ENCODE measurements at places on chromosomes 13 and 19.

- no peak for DNase-seq
Observed at GRCh38 chr13:91169321-91170050, 178.0 kb upstream of the MIR17HG start.

- no peak for DNase-seq
Observed at GRCh38 chr13:74641586-74641985, 507.4 kb upstream of the KLF12 start.

DNA sequence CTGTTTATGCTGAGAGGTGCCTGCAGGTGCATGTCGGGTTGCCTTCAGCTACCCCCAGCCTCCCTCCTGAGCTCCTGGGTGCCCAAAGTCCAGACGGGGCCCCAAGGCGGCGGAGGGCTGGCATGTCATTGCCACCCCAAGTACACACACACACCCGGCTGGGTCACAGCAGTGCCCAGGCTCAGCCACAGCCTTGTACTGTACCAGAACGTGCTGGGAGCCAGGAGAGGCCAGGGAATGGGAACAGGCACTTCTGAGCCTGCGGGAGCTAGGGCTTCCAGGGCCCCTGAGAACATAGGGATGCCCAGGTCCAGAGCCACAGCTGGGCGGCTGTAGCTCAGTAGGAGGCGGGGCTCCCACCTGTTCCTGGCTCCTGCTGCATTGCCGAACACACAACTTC, 51.0 kb upstream of the MAB21L1 start:
- DNase-seq: no peak

DNA sequence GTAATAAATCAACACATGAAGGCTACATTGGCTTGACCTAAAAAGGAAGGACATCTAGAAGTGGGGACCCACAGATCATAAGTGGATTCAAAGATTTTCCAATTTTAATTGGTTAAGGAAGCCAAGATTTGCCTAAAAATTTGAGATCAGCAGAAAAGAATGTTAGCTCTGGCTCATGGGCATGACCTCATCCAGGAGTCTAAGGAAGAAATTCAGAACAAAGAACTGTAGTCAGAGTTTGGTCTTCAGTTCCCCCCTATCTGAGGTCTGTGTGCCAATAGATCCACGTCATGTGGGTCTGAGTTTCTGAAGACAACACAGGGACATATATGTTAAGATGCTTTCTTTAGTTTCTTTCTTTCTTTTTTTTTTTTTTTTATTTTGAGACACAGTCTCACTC, 648.8 kb upstream of the SPRY2 start:
- no peak for DNase-seq

DNA sequence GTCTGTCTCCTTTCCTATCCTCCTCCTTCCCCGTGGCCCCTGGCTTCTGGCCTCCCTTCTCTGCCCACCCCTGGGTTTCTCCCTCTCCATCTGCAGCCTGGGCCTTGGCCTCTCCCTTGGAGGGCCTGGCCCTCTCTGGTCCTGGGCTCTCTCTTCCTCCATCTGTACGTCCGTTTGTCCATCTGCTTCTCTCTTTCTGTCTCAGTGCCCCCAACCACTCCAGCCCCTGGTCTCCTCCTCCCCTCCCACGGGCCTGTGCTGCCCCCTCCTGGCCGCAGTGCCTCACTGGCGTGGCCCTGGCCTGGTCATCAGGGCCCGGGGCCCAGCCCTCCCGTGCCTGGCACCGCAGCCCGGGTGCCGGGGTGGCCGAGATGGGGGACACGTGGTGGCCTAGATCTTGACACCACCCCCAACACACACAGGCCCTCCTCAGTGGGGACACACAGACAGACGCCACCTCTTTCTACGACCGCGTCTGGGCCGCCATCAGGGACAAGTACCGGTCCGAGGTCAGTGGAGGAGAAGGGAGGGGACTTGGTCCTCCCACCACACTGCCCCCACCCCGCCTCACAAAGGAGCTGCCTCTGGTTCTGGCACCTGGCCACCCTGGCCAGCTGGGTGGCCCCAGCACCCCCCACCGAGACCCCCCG, 11.3 kb downstream of the PRKCSH start:
- no peak for DNase-seq

DNA sequence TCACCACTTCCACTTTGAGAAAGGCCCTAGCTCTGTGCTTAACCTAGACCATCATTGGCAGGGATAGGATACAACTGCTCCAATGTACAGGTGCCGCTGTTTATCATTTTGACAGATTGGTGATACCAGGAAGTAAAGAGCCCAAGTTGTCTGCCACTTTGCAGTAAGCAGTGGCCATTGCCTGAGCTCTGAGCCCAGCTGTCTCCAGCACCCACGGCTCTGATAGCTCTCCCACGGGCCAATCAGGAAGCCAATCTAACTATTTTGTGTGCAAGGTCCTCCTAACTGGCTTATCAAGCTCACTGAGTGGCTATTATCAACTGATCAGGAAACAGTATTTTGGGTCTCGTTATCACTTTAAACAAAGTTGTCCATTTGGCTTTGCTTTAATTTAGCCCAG, 181.1 kb downstream of the DCT start:
- no peak for DNase-seq

GRCh38 chr13:101230271-101230890, 185.9 kb downstream of the NALCN start:
- no peak for DNase-seq

DNA sequence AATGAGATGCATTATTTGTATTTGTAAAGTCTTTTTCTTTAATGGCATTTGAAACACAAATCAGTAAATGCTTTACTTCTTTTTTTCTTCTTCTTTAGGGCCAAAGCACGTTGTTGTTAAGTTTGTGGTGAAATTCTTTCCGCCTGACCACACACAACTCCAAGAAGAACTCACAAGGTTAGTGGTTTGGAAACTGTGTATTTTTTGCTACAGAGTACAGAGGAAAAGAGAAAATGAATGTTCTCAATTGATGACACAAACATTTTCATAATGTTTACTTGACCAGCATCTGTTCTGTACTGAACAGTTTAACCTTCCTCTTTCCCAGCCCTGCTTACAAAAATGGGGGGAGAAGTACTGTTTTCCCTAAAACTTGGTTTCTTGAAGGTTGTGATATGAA, 190.9 kb upstream of the RNF113B start:
- DNase-seq: no peak

DNA sequence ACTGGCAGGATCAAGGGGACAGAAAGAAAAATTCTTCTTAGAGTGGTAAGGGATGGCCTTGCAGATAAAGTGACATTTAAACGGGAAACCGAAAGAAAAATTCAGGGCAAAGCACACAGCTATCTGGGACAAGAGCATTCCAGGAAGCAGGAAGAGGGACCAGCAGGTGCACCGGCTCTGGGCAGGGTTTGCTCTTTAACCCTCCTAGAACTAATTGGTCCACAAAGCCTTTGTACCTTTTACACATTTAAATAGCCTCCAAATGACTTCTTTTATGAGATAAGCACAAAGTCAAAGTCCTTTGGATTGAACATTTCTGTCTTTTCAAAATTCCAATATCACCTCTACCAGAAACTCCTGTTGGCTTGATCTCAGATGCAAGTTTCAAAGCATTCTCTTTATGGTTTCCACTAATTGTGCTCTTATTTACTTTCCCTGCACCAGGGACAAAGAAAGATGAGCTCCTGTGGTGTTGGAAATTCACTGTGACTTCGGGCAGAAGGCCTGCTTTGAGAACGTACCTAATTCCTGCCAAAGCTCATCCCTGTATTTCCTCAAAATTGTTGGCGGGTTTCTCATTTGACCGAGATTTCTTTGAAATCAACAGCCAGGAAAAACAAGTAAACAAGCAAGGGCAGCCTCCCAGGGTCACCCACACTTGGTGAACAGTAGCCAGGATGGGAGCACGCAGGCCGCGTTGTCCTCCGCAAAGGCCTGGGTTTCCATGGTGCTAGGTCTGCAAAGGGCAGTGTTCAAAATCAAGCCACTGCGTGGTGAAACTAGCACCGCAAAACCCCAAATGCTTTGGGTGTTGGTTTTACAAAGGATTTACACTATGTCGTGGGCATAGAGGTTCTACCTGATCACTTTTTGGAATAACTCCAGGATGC, 98.6 kb downstream of the IRS2 start:
- DNase-seq: no peak

DNA sequence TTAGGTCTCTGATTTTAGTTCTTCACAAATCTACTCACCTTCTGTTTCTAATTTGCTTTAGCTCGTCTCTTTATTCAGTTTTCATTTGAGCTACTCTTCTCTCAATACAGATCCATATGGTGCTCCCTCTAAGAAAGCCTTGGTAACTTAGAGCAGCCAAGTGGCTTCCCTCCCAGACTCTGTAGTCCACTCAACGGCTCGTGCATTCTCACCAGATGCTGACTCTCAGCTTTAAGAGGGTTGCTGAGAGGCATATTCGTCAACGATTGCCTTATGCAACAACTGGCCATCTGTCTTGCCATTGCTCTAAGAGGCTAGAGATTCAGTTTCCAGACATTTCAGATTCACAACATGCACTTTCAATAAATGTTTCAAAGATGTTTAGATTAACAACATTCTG, 785.8 kb upstream of the SLC10A2 start:
- no peak for DNase-seq

DNA sequence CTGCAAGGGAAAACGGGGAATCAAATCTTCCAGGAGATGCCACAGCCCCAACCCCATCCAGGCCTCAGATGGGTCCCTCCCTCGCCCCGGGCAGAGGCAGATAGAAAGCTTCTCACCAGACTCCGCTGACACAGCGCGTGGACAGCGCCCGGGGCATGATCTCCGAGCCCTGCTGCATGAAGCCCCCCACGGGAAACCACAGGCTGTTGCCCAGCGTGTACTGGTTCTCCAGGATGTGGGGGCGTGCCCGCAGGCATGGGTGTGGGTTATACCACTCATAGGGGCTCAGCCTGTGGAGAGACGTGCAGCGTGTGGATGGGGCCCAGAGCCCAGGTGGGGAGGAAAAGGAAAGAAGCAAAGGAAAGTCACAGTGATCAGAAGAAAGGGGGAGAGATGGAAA, 27.2 kb upstream of the ATP1A3 start:
- DNase-seq: no peak

DNA sequence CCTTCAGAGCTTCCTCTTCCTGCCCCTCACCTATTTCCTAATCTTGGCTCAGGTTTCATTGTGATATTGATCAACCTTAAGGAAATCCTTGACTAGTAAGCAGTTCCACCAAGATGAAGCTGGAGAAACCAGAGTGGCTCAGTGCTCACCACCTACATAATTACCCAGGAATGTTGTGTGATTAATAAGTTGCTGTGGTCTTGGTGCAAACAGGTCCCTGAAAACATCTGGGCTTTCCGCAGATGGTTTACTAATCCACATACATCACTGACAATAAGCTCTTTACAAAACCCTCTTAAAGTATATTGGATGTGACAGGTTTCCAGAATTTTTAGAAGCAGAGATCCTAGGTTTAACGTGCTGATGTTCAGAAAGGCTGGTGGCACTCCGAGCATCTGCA, 8.6 kb upstream of the SERP2 start:
- no peak for DNase-seq

DNA sequence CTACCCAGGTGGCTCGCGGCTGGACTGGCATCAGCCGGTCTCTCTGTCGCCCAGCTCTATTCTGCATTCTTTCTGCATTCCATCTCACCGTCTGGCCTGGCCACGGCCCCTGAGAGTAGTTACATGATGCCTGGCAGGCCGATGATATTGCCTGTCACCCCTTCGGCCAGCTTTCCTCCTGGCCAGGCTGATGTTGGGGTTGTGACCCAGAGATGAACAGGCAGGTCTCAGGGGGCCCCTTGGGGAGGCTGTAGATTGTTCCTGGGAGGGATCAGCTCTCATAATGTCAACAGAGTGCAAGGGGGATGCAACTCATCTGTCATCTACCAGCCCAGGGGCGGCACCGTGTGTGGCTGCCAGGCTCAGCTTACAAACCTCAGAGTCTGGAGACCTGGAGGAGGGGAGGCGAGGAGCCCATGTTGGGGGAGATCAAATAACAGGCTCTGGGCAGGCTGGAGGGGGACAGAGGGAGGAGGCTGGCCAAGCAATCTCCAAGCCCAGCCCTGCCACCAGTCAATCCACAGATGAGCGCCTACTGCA, 13.6 kb upstream of the FBXO17 start:
- no peak for DNase-seq

- DNase-seq: no peak
Observed at GRCh38 chr19:8192221-8192820, 16.8 kb upstream of the CERS4 start.

GRCh38 chr19:51114087-51114729, 6.0 kb upstream of the CTU1 start:
- DNase-seq: no peak

DNA sequence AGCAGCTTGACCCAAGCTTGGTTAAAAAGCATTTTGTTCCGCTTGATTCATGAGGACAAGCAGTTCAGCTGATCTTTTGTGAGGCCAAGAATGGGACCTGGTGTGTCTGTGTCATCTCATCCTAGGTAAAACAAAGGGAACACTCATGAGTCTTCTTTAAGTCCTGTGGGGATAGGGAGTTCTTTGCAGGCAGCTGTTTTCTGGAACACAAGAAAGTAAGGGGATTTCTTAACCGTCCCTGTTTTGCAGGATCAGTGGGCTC, 134.5 kb upstream of the TMTC4 start:
- no peak for DNase-seq

DNA sequence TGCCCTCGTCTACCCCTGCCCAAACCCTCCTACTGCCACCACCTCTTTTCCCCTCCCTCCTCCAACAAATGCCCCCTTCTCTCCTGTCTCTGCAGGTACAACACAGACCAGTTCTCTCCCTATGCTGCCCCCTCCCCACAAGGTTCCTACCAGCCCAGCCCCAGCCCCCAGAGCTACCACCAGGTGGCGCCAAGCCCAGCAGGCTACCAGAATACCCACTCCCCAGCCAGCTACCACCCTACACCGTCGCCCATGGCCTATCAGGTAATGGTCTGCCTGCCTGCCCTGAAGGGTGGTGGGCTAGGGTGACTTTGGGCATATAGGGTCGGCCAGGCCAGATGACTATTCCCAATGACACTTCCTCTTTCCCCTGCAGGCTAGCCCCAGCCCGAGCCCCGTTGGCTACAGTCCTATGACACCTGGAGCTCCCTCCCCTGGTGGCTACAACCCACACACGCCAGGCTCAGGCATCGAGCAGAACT, 6.5 kb upstream of the TIMM50 start:
- DNase-seq: peak; percentile 73

DNA sequence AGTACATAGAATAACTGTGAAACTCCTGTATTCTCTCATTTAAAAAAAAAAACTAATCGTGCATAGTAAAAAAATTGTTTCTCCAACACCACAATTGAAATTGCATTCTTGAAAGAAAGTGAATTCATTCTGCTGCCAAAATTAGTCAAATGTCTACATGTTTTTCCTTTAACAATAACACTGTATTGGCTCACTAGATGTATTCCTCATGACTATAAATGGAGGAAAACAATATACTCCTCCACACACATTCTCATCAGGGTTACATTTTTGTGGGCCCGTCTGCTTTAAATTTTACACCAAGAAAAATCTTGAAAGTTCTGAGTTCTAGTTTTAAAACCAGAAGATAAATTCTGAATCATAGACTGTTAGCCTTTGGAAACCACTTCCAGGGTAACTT, 233.6 kb downstream of the KLF12 start:
- no peak for DNase-seq

GRCh38 chr13:110047496-110047895, 259.5 kb downstream of the COL4A1 start:
- DNase-seq: peak; percentile 87

- no peak for DNase-seq
Observed at GRCh38 chr19:17020823-17021222, 5.8 kb downstream of the CPAMD8 start.
